ENCODE measurements at places on chromosomes 6 and 20.

GRCh38 chr20:38199501-38200390 lies 34.7 kb upstream of the TGM2 start:
- no peak for DNase-seq

GRCh38 chr6:142914937-142915697 lies 29.9 kb downstream of the HIVEP2 start:
- no peak for DNase-seq

DNA sequence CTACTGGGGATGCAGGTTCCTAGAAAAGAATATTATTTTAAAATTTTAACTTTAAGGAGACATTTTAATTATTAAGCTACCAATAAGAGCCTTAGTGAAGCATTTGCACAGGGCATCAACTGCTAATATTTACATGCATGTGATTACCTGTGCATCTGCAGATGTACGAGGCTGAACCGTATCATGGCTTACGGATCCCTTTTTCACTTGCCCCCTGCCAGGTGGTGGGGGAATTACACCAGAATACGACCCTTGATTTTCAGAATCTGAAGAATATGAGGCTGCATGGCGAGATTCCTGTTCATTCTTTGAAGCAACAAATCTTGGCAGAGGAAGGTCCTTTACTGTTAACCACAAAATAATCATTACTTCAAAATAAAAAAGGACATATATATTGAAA lies 42.7 kb downstream of the REPS1 start:
- no peak for DNase-seq

GRCh38 chr20:25470045-25470444 lies 62.6 kb downstream of the GINS1 start:
- DNase-seq, result no peak

DNA sequence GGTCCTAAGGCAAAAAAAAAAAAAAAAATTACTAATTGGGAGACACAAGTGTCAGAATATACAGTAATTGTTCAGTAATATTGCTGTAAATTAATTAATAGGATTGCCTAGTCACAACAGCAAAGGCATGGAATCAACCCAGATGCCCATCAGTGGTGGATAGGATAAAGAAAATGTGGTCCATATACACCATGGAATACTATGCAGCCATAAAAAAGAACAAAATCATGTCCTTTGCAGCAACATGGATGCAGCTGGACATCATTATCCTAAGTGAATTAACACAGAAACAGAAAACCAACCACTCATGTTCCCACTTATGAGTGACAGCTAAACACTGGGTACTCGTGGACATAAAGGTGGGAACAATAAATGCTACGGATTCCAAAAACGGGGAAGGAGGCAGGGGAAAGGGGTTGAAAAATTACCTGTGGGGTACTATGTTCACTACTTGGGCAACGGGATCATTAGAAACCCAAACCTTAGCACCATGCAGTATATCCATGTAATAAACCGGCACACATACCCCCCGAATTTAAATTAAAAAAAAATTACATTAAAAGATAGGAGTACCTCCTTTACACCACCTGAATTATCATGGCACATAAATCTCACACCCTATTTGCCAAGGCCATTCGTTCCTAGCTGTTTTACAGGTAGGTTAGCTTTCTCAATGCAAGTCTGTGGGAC lies 689 bp upstream of the PFDN4 start:
- no peak for DNase-seq

DNA sequence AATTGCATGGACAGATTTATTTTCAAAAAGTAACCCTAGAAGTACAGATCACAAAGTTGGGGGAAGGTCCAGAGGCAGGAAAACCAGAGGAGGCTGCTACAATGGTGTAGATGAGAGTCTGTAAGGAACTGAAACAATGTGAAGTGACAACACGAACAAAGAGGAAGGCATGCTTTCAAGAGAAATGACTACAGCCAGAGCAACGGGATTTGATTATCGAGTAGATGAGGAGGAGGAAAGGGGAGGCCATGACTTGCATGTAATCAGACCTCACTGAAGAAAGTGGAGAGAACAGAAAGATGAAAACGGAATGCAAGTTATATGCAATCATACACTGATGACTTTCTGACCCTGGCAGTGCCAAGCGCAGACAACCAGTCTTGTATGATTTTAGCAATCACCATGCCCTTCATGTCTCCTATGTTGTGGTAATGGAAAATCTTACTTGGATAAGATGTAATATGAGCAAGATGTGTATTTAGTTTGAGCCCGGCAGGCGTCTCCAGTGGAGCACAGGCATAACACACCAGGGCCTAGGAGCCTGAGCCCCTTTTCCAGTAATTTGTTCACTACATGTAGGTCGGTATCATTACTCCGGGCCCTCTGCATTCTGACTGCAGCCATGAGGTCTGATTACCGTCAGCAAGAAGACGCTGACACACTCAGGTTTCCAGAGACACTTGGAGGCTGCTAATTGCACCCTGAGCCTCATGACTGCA lies 34.0 kb upstream of the FAM83C start:
- DNase-seq, result no peak

GRCh38 chr20:24816907-24817306 lies 132.2 kb upstream of the CST7 start:
- DNase-seq, result no peak

DNA sequence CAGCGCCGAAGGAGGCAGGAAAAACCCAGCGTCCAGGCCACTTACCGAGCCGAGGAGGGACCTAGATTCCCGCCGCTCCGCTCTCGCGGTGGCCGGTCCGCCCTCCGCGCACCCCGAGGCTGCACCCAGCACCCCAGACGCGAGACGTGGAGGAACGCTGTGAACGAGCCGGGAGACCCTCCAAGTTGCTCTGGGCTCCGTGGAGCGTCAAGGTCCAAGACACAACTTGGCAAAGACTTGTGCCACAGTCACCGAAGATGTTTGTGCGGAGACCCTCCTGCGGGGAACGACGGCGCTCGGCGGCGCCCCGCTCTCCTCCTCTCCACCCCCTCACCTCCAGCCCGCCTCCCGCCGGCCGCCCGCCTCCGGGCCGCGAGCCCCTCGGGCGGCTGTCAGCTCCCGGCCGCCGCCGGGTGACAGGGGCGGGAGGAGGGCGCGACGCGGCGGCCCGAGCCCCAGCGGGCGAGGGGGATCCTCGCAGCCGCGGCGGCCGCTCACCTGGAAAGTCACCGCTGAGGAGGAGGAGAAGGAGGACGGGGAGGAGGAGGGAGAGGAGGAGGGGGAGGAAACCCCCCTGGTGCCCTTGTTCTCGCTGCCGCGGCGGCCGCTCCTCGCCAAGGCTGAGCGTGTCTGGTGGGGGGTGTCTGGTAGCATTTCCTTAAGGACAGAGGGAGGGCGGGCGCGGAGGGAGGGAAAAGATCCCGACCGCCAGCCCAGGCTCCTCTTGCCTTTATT lies 637 bp upstream of the HIVEP2 start:
- peak; percentile 67 for DNase-seq

GRCh38 chr6:150934380-150934779 lies 68.9 kb downstream of the MTHFD1L start:
- DNase-seq, result no peak

GRCh38 chr20:35318502-35319157 lies 26.4 kb upstream of the FAM83C start:
- no peak for DNase-seq

DNA sequence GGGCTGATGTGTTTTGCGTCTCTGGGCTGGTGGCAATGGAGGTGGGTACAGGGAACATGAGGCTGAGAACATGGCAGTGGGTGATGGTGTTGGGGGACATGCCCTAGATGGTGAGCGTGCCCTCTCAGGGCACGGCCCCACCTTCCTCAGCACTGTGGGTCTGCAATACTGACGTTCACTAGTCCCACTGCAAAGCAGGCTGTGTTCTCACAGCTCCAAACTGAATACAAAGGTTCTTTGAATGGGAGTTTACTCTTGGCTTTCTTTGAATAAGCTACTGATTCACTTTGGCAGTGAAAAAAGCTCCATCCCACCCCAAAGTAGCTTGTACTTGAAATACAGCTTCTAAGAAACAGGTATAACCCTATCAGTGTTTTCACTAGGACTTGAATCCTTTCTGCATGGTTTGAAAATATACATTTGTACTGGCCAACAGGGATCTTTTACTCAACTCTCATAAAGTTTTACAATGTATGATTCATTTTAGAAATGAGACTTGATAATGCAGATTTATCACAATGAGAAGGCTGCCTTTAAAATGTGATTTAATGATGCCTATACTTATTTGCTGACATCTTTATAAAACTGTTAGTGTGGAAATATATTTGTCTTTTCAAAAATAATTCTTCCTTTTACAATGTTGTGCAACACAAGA lies 400.7 kb downstream of the ZFAND3 start:
- DNase-seq, result no peak

GRCh38 chr6:41072836-41073202 lies at the start of gene NFYA:
NFYA (plus strand) TSS chr6:41072974; CDS start chr6:41079090, 6,116 bp downstream.
- DNase-seq, result peak; percentile 100

DNA sequence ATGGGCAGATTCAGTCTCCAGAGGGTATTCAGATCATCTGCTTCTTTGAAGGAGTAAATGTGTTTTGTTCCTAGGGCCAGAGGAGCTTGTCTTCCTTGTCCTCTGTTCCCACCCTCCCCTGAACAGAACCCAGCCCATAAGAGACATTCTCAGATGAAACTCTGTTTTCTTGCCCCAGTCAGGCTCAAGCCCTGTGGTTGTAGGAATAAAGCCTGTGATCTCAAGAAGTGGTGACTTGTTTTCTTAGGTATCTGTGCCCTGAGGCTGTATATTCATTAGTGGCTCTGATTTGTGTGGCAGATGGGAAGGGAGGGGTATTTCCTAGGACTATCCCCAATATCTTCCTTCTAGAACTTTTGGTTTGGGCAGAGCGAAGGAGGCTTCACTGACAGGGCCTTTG lies 27.9 kb downstream of the GSS start:
- no peak for DNase-seq

DNA sequence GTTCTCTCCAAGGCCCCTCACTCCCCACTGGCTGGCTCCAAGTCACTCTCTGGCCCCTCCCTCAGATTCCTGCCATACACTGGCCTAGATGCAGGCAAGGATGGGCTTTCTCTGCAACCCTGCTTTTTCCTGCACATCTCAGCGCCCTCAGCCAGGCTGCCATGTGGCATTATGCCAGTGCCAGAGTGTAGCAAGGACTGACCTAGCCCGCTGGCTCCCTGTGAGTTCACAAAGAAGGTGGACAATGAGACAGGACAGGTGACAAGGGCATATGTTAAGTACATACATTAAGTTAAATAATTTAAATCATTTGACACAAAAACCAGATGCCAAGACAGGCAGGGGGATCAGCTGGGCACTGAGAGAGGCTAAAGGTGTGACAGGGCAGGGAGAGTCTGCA lies 394.6 kb downstream of the ZFAND3 start:
- no peak for DNase-seq

GRCh38 chr6:153103319-153103655 lies 27.8 kb downstream of the RGS17 start:
- no peak for DNase-seq

GRCh38 chr6:110140650-110141049 lies 38.8 kb downstream of the WASF1 start:
- no peak for DNase-seq

GRCh38 chr6:116969211-116969863 lies 92.3 kb downstream of the RFX6 start:
- DNase-seq, result no peak

GRCh38 chr6:111598181-111598580 lies 7.5 kb downstream of the TRAF3IP2 start:
- no peak for DNase-seq

GRCh38 chr6:26328265-26328844 lies 36.6 kb upstream of the BTN3A2 start:
- DNase-seq, result no peak

- DNase-seq, result no peak
These were observed 264.6 kb downstream of the QKI start for GRCh38 chr6:163679012-163679660.

DNA sequence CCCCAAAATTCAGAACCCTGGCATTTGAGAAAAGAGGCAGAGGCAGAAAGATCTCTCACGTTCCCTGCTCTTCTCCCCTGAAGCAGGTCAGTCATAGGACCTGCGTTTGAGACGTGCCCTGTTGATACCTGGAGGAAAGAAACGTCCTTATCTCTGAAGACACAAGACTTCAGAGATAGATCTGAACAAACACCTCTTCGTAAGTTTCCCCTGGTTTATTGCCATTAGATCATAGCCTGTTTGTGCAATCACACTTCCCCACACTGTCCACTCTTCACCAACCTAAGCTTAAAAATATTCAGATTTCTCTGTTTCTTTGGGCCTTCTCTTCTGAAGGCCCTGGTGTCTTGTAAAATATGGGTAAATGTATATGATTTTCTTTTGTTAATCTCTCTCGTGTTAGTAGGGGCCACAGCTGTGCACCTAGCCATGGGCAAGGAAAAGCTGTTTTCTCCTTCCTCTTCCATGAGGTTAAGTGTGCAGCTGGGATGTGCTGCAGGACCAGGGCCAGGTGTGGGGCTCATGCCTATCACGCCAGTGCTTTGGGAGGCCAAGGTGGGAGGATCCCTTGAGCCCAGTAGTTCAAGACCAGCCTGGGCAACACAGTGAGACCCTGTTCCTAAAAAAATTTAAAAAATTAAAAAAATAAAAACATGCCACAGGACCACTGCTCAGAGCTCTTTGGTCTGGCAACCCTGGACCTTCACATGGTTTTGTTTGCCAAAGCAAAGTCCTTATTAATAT lies 4.7 kb upstream of the SLC22A2 start:
- no peak for DNase-seq

GRCh38 chr6:22025468-22026163 lies 271.2 kb downstream of the PRL start:
- no peak for DNase-seq

- DNase-seq, result no peak
These were observed 6.5 kb downstream of the BMP5 start for GRCh38 chr6:55868771-55869479.

DNA sequence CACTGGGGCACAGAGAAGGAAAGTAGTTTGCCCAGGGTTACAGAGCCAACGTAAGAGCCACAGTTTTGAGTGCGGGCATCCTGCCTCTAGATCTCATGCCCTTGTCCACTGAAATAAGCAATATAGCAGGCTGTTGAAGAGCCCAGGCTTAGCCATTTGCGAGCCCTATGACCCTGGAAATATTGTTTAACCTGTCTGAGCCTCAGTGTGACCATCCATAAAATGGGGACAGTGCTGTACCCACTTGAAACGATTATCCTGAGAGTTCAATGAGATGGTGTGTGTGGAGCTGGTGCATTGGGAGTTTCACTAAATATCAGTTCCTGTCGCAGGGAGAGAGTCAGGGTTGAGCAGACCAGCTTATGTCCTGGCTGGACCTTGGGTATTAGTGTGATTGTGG lies 173.1 kb upstream of the KCNG1 start:
- no peak for DNase-seq

- no peak for DNase-seq
These were observed 132.0 kb downstream of the CDK19 start for GRCh38 chr6:110683241-110683640.

DNA sequence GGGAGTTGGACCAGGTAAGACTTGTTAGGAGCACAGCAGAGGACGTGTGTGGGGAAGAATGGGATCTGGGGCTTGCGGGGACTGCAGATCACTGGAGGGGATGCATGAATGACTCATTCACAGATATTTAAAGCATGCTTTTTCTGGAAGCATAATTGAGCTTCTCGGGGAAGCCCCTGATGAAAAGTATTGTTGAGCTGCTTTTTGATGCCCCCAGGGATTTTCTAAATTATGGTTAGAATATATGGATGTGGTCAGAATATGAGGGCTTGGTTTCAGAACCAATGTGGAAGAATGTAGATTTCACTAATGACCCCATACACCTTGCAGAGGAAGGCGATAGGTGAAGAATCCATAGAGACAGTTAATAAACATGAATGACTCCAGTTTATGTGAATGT lies 36.1 kb downstream of the GMPR start:
- no peak for DNase-seq

Measured in effector CD8-positive, alpha-beta T cell (primary cell).